ENCODE measurements at places on chromosomes 1 and 21.

DNA sequence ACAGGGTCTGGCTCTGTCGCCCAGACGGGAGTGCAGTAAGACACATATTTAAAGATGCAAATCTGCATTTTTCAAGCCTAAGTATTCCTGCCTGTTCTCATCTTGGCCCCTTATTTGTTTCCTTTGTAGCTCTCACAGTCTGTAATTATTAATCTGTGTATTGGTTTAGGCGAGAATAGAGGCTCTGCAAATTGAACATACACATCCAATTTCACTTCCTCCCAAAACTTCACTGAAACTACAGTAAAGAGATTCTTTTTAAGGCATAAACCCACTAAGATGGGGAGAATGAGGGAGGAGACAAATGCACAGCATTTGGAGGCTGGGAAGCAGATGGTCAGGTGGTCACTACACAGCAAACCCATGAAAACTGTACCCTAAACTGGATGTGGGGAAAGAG, 21.0 kb downstream of the HMGN2 start:
- DNase-seq = no peak

DNA sequence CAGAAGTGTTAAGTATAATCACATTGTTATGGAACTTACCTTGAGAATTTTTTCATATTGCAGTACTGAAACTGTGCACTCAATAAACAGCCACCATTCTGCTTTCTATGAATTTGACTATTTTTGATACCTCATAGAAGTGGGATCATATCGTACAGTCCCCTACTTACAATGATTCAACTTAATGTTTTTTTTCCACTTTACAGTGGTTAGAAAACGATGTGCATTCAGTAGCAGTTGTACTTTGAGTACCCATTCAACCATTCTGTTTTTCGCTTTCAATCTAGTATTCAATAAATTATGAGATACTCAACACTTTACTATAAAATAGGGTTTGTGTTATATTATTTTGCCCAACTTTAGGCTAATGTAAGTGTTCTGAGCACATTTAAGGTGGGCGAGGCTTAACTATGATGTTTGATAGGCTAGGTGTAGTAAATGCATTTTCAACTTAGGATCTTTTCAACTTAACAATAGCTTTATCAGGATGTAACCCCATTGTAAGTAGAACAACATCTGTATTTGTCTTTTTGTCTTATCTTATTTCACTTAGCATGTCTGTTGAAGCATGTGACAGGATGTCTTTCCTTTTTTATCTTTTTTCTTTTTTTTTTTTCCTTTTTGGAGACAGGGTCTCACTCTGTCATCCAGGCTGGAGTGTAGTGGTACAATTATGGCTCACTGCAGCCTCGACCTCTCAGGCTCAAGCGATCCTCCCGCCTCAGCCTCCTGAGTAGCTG, 42.4 kb upstream of the KCNQ4 start:
- DNase-seq = no peak

GRCh38 chr1:223639331-223639749, 26.2 kb downstream of the CAPN8 start:
- peak; percentile 3 for DNase-seq

- DNase-seq = no peak
Measured at GRCh38 chr1:54815086-54815876, 14.2 kb upstream of the TTC22 start.

DNA sequence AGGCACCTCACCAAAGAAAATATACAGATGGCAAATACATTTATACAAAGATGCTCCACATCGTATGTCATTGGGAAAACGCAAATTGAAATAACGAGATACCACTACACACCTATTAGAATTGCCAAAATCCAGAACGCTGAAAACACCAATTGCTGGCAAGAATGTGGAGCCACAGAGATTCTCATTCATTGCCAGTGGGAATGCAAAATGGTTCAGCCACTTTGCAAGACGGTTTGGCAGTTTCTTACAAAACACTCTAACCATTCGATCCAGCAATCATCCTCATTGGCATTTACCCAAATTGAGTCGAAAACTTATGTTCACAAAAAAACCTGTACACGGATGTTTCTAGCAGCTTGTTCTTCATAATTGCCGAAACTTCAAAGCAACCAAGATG, 223.3 kb upstream of the GREM2 start:
- DNase-seq = no peak

GRCh38 chr1:59979666-59980065, 53.1 kb upstream of the CYP2J2 start:
- no peak for DNase-seq

DNA sequence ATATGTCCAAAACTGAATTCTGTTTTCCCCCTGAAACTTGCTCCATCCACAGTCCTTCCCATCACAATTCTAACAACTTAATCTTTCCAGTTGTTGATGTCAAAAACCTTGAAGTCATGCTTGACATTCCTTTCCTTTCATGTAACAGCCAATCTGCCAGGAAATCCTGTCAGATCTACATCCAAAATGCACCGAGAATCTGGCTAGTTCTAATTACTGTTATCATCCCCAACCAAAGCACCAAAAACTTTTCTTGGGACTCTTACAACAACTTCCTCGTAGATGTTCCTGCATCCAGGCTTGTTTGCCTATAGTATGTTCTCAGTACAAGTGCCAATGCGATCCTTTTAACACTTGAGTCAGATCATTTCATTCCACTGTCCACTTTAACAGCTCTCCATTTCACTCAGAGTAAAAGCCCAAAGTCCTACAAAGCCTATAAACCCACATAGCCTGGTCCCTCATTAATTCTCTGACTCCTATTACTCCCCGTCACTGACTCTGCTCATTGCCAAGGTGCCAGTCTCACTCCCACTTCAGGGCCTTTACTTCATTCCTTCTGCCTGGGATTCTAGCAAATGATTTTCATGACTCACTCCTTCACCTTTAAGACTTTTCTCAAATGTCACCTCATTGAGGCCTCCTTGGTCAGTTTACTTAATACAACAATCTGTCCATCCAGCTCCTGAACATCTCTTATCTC, 493.2 kb upstream of the NFIA start:
- DNase-seq = no peak

DNA sequence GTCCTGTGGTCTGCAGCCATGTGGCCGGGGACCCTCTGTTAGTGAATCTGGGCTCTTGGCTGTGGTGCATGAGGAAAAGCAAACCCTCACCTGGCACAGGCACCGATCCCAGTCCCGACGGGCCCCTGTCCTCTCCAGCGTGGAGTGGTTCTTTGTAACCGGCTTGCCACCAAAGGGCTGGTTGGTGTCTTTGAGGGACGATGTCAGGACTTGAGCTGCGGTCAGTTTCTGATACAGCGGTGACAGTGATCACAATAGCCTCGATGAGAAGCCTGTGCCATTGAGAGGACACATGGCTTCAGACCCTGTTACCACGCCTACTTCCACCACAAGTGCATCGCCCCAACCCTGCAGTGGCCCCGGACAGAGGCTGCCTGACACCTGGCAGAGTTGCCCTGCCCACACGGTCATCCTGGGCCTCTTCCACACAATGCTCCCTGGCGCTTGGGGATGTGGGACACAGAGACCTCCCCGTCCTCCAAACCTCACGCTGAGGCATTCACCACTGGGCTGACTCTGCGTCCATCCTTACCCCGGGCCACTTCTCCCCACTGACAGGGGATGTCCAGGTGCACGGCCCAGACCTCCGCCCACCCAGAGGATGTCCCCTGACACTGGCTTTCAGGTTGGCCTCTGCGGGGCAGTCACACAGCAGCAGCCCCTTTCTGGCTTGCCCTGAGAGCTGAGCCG, 18.8 kb upstream of the ACTRT2 start:
- no peak for DNase-seq

Measured in stimulated activated CD4-positive, alpha-beta T cell treated with anti-CD3 and anti-CD28 coated beads, Interleukin-12 subunit alpha, Interleukin-12 subunit beta, amount 100 ng/mL, for 24 hours (primary cell).